RPMI8226 (cell line): ENCODE measurements at places on chromosomes 16 and 17.
A peak's percentile ranks its signal among the peaks of the same experiment; 100 is the strongest.

GRCh38 chr16:77555126-77555525 lies 120.3 kb upstream of the ADAMTS18 start:
- no peak for DNase-seq

DNA sequence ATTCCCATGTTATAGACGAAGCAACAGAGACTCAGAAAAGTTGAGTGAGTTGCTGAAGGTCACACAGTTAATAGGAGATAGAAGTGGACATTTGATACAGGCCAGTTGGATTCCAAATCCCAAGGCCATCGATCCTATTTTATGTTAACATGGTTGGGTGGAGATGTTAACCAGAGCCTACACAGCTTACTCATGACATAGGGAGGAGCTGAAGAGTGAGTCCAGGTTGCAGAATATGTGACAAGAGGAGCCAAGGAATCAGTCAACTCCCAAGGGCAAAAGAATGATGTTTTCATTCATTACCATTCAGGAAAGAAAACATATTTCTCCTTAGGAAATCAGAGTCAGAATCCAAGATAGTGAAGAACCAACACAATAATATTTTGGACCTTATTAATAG lies 40.3 kb upstream of the GAS7 start:
- DNase-seq = no peak

GRCh38 chr16:6131526-6132050 lies 1034.0 kb upstream of the EEF2KMT start:
- no peak for DNase-seq

GRCh38 chr17:79340333-79341221 lies 266.0 kb downstream of the ENGASE start:
- peak; percentile 91 for DNase-seq

- no peak for DNase-seq
Observed at GRCh38 chr17:1786708-1787107, 24.8 kb downstream of the SERPINF1 start.

DNA sequence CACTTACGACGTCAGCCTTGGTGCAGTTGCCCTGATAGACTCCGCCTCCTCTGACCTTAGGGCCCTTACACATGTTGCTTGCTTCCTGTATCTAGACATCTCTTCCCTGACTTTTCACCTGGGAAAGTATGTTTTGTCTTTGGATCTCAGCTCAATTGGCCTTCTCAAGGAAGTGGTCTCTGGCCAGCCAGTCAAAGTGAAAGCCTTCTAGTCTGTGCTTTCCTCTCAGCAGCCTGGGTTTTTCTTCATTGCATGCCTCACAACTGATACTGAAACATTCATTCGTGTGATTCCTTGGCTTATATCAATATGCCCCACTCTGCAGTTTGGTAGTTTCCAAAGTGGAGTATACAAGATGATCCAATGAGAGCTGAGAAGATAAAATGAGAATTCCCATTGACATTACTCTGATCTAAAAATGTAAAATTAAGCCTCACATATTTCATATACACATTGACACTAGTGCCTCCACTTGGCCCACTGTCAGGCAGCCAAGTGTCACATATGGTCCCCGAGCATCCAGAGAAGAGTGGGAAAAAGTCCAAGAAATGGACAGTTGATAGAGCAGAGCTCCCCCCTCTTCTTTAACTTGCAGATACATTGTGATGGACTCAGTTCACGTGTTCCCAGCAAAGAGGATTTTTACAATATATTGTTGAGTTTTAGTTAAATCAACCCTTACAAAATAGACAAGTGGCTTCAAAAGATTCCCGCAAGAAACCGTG lies 371.2 kb upstream of the ASIC2 start:
- no peak for DNase-seq

GRCh38 chr17:17189559-17189958 lies 16.6 kb downstream of the PLD6 start:
- no peak for DNase-seq

- DNase-seq = no peak
Observed at GRCh38 chr16:76932541-76933211, 258.3 kb upstream of the MON1B start.

- DNase-seq = peak; percentile 74
Observed at GRCh38 chr17:2087597-2088211, 32.8 kb downstream of the HIC1 start.

DNA sequence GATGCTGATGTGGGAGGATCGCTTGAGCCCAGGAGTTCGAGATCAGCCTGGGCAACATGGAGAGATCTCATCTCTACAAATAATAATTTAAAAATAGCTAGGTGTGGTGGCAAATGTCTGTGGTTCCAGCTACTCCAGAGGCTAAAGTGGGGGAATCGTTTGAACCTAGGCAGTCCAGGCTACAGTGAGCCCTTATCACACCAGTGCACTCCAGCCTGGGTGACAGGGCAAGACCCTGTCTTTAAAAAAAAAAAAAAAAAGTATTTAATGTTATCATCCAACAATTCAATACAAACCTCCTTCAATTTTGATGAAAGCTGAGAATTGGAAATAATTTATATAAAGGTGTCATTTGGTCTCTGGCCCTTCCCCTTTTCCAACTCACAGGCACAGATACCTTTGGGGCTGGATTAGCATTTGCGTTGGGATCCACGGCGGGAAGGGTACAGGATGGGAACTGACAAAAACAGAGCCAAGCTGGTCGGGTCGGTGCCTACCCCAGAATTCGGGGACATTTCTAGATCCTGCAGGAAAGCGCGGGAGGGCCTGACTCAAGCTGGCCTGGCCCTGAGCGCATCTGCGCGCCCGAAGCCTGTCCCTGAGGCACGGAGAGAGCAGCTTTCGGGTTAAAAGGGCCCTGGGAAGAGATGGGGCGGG lies 860 bp upstream of the DCAF7 start:
- no peak for DNase-seq

DNA sequence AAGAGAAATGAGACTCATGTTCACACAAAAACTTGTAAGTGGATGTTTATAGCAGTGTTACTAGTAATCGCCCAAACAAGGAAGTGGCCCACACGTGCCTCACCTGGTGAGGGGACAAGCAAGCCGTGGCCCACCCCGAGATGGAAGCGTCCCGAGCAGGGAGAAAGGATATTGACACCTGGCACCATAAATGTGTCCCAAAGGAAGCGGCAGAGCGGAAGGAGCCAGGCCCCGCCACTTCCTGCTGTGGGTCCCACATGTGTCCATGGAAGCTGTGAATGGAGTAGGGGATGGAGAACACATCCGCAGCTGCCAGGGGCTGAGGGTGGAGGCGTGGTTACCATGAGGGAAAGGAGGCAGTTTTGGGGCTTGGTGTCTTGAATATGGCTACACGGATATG lies 18.9 kb downstream of the KCNJ18 start:
- no peak for DNase-seq

GRCh38 chr17:49545007-49545660 lies 30.5 kb upstream of the NXPH3 start:
- no peak for DNase-seq

DNA sequence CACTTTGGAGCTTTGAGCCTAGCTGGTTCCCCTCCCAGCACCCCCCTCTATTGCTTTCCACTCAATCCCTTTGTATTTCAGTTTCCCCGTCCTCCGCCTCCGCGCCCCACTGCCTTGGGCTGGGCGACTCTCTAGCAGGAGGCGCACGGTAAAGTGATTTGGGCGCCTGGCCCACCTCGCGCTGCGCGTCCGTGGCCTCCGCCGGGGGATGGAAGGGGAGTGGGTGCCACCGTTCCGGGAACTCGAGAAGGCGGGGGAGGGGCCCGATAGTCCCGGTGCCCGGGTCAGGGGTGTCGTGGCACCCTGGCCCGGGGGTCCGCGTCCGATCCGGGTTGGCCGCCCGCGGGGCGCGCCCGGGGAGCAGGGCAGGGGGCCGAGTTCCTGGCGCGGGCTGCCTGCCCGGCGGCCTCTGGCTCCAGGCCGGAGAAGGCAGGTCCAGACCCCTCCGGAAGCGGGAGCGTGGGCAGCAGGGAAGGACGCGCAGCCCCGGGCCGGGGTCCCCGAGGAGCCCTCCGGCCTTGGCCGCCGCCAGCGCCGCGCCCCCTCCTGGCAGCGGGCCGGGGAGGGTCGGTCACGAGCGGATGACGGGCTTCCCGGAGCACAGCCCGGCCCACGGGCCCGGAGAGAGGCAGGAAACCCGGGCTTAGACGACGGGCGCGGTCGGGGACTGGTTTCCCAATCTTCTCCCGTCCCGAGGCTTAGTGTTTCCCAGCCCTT lies 15.8 kb downstream of the MEOX1 start:
- DNase-seq = no peak

DNA sequence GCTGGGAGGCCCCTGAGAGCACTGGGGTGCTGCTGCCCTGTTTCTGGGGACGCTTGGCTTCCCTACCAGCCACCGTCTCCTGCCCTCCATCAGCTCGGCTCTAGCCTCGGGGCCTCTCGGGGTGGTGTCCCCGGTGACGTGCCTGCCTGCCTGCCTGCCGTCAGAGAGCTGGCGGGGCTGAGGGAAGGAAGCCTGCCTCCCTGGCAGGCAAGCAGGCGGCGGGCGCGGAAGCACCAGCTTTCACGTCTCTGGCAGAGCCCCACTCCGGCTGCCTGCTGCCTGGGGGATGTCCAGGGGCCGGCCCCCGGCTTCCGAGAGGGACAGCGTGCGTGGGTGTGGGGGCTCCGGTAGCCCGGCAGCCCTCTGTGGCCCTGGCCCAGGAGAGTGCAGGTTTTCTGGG lies 9.3 kb downstream of the CENPX start:
- DNase-seq = no peak

DNA sequence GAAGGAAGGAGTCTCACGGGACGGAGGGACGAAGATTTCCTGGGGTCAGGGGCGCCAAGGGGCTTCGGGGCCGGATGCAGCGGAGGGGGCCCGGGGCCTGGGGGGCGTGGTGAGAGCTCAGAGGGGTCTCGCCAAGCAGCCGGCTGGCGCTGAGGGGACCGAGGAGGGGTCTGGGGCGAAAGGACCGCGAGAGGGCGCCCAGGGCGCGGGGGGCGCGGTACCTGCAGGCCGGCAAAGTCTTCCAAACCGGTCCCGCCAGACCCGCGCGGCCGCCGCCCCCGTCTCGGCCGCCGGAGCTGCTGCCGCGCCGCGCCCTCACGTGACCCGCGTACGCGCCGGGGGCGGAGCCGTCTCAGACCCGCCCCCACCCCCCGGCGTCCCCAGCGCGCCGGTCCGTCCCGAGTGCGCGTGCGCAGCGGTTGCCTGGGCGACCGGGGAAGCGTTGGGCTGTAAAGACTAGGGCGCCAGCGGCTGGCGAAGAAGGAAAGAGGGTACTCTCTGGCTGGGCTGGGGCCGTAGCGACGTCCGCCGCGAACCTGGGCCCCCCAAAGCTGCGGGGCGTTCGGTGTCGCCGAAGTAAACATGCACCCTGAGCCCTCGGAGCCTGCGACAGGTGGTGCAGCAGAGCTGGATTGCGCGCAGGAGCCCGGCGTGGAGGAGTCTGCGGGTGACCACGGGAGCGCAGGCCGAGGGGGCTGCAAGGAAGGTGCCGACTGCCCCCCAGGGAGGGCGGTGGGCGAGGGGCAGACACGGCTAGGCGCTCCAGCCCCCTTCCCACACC lies at the start of the genes DNAAF1 and HSDL1:
TSS of gene DNAAF1 (plus strand) at position 450 of the 781 bp plus-strand sequence. CDS start at position 583, 133 bp downstream.
TSS of gene HSDL1 (minus strand) at position 319 of the 781 bp plus-strand sequence. CDS start 13,856 bp downstream, outside the sequence.
- DNase-seq = peak; percentile 89

DNA sequence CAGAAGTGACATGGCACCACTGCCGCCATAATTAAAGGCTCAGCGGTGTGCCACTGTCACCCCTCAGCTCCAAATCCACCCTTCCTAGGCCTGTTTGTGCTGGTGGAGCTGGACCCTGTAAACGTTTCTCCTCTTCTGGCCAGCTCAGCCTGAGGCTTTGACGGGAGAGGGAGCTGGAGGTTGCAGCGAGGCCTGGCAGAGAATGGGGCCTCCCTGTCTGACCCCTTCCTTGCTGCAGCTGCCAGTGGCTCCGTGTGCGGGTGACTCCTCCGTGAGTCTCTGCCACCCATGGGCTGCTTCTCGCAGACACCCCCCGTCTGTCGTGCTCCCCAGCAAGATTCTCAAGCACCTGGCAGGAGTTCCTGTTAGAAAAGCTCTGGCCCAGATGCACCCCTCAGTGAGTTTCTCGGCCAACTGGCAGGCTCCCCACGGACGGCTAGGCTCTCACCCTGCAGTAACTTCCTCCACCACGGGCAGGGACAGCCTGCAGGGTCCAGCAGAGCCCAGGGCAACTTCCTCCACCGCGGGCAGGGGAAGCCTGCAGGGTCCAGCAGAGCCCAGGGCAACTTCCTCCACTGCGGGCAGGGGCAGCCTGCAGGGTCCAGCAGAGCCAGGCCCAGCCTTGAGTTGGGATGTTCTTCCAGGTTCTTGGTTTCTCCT lies 4.7 kb upstream of the CHMP6 start:
- DNase-seq = no peak

GRCh38 chr16:58495521-58496331 lies 4.2 kb upstream of the NDRG4 start:
- DNase-seq = no peak

DNA sequence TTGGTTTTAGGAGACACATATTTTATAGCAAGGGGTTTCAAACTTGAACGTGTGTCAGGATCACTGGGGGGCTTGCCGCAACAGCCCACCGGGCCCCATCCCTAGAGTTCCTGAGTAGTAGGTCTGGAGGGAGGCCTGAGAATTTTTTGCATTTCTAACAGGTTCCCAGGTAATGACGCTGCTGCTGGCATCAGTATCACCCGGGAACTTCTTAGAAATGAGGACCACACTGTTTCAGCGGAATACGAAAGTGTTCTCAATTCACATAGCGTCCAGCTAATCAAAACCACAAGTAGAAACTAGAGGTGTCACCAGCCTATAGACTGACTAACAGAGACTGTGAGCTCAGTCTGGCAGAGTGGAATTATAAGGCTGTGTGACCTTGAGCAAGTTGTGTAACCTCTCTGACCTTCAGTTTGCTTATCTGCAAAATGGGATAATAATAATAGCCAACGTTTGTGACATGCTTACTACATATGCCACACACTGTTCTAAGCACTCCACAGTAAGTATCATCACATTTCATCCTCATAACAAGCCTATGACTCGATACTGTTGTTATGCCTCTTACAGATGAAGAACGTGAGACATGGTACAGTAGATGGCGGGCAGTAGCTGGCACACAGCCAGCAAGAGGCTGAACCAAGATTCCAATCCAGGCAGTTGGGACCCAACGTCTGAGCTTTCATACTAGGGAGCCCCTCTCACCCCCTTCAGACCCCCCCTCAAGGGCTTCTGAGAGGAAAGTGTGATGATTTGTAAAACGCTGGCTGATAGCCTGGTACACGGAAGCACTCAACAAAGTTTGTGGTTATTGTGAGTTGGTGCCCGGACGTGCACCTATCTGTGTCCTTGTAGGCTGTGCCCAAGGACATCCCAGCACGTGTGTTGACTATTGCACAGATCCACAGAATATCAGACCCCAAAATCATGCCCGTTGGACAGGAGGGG lies 4.6 kb upstream of the ICAM2 start:
- no peak for DNase-seq

DNA sequence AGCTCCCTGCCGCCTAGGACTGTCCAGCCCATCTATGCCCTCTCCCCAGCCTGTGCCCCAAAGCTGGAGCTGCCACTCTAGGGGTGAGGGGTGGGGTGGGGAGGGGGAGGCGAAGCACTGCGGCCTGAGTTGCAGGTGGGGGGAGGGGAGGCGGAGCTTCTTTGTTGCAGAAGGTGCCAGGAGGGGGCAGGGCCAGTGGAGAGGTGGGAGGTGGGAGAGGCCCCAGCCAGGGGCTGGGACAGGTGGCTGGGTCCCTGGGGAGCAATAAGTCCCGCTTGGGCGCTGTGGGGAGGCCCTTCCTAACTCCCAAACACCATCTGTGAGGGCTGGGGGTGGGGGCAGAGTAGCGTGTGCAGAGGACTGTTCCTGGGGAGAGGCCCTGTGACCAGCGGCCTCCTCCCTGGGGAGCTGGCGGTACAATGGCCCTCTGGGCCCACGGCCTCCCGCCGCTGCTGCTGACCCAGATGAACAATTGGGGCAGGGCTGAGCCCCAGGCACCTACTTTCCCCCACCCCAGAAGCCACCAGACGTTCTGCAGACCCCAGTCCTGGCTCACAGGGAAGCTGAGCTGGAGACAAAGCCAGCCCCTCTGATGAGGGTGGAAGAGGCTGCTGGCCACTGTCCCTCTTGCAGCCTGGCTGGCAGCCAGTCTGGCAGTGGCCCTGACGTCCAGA lies 2.2 kb upstream of the NTN3 start:
- peak; percentile 45 for DNase-seq

GRCh38 chr17:385178-385835 lies 32.7 kb upstream of the RPH3AL start:
- DNase-seq = peak; percentile 26
